ENCODE measurements at places on chromosomes 2 and 18.
A peak's percentile ranks its signal among the peaks of the same experiment; 100 is the strongest.

- DNase-seq = no peak
These were observed 78.3 kb downstream of the PDCL3 start for GRCh38 chr2:100641125-100641435.

DNA sequence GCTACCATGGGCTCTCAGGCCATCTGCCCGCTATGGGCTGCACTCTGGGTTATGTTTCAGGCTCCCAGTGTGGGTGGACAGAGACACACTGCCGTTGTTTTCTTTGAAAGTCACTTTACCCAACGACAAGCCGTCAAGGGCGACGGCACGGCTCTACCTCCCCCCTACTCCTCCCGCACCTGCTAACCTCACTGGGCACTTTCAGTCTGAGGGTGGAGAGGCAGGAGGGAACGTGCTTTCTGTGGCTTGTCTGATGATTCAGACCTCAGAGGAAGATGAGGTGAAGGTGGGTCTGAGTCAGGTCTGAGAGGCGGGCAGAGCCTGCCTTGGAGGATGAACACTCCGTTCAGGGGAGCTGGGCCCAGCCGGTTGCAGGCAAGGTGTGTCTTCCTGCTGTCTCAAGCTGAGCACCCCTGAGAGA, 147.6 kb upstream of the HDAC4 start:
- DNase-seq = no peak

DNA sequence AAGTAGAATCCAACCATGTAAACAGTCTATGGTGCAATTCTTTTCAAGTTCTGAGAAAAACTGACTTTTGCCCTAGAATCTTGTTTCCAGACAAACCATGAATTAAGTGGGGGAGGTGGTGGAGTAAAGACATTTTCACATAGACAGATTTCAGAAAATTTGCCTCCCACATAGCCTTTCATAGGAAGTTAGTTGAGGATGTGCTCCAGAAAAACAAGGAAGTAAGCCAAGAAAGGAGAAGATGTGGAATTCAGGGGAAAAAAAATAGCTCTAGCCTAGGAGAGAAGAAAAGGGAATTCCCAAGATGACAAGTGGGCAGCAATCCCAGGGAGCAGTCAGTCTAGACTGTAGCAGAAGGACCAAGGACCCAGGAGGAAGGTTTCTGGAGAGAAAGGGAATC, 17.4 kb downstream of the RUFY4 start:
- DNase-seq = no peak

DNA sequence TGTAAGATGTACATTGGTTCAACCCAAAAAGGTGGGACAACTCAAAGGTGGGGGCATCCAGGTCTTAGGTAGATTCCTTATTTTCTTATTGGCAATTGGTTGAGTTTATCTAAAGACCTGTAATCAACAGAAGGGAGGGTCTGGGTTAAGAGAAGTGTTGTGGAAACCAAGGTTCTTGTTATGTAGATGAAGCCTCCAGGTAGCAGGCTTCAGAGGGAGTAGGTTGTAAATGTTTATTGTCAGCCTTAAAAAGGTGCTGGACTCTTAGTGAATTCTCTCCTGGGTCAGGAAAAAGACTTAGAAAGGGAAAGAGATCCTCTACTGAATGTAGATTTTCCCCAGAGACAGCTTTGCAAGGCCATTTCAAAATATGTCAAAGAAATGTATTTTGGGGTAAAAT, 125.3 kb upstream of the NDUFV2 start:
- DNase-seq = no peak

- no peak for DNase-seq
These were observed 198.9 kb upstream of the NABP1 start for GRCh38 chr2:191478799-191479679.

- DNase-seq = no peak
These were observed 201.0 kb downstream of the GLI2 start for GRCh38 chr2:120936476-120937334.

DNA sequence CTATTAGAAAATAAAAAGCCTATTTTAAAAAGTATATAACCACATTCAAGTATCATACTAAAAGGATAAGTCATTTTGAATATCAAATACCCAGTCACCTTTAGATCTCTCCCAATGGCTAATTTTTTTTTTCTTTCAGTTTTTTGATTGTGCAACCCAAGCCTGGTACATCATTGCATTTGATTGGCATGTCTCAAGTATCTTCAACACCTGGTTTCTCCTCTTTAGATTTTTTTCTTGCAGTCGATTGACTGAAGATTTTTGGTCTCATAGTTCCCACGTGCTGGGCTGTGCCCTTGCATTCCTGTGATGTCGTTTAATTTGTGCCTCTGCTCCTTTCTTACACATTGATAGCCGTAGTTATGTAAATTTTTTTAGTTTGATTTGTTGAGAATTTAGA, 40.7 kb downstream of the ATIC start:
- DNase-seq = no peak

DNA sequence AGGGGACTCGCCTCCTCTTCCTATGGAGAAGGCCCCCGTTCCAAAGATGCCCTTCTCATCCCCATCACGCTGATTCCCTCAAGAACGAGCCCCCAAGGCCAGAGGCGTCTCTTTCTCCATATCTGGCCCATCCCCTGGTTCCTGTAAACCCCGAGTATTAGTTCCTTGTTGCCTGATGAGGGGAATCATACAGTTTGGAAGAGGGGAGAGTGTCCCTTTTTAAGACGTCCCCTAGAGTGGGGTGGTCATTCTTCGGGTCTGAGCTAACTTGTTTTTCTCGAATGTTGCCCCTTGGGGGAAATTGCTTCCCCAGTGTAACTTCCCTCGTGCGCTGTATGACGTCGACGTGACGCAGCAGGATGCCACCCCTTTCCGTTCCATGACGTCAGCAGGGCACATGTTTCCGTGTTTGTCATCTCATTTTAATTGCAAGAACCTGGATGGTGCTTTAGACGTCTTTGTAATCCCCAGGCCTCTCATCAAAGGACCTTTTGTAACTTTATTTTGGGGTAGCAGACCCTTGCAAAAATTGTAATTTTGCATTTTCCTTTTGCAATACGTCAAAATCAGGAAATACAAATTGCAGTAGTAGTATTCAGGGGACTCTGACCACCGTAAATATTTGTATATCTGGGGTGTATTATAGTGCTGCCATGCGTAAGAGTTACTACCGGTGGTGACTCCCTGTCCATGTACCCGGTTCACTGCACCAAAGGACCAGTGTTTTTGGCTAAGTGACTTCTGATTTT, 569 bp downstream of the BABAM2 start:
- DNase-seq = peak; percentile 92

DNA sequence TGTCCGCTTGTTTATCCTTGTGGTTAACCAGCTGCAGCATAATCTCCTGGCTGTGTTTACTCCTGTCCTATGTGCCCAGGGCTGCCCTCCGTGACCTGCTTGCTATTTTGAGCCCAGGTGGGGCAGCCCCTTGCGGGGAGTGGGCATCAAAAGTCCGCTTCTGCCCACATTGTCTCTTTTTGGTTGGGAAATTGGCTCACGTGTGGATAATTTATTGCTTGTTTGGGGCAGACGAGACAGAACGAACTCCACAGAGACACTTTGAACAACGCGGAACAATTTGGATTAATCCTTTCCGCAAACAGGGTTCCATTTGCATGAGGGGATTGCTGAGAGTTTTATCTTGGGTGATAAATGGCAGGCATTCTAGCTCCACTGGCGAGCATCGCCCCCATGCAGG, 8.1 kb upstream of the CXCR4 start:
- no peak for DNase-seq

DNA sequence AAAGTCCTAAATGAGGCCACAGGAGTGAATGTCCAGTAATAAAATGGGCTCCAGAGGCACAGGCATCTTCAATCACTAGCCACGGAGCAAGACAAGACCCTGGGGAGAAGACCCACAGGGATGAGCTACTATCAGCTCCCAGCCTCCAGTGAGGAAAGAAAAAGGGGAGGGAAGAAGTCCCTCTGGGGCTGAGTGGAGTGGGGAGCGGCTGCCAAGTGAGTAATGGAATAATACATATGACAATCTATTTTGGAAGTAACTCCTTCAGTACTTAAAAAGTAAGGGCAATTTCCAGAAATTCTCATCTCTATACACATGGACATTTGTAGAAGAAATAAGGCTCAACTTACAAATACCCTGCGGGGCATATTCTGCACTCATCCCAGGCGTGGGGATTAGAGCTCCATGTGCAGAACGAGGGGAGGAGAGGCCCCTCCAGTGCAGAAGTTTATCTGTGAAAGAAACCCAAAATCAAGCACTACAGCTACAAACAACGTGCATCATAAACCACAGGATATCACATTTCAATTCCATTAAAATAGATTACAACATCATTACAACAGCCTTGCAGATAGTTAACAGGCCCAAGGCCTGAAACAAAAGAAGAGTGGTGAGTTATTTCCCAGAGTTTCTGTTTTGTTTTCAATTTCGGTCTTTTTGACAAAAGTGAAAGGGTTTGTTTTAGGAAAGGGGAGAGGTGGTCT, 84.9 kb downstream of the BCL11A start:
- no peak for DNase-seq

GRCh38 chr18:46324087-46324955, 220.1 kb downstream of the HAUS1 start:
- no peak for DNase-seq

- no peak for DNase-seq
These were observed 949.2 kb downstream of the DSC3 start for GRCh38 chr18:30093376-30093775.

- no peak for DNase-seq
These were observed 75.2 kb downstream of the COBLL1 start for GRCh38 chr2:164766216-164766953.

DNA sequence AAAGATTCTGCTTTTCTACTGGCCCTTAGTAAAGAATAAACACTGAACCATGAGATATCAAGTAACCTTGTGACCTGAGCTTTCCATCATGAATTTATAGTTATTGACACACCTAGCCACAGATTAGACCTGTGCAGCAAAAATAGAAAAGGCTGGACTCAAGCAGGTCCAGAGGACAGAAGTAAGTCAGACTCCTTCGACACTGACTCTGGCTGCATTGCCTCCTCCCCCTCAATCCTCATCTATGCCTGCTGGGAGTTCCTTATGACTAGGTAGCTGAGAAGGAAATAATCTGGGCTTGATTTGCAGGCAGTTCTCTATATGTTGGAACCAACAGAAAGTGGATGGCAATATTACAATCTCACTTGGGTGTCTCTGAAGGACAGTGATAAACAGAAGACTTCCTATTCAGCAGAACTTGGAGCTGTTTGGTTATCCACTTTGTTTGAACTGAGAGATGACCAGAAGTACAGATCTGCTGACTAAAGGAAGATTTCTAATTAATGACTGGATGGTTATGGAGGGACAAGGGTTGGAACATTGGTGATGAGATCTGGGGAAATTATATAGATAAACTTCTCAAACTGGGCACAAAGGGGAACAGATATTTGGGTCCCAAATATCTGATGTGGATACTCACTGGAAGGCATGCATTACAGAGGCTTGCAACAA, 39.4 kb downstream of the ARID5A start:
- DNase-seq = no peak

DNA sequence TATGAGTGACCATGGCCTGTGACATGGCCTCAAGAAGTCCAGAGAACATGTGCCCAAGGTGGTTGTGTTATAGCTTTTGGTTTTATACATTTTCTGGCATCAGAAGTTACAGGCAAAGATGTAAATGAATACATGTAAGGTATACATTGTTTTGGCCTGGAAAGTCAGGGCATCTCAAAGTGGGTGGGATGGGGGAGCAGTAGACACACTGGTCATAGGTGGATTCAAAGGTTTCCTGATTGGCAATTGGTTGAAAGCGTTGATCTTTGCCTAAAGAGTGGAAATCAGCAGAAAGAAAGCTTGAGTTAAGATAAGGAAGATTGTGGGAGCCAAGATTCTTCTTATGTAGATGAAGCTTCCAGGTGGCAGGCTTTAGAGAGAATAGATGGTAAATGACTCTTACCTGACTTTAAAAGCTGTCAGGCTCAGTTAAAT, 62.1 kb upstream of the DYNAP start:
- DNase-seq = no peak

GRCh38 chr18:7901657-7902056, 334.5 kb downstream of the PTPRM start:
- DNase-seq = no peak

DNA sequence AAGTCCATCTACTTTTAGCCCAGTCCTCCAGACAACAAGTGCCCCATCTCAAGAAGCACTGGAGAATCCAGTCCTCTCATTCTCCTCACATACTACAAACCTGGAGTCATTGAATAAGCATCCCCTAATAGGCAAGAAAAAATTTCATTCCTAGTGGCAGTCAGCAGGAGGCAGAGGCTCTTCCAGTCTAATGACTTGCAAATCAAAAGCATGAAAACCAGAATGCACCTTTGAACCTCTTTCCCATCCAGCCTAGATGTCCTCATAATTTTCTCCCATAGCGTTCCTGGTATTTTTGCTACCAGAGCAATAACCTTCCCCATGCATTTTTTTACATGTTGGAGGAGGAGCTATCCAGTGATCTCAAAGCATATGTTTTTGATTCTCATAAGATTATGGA, 252.6 kb downstream of the TTC32 start:
- no peak for DNase-seq

GRCh38 chr2:11589316-11589940, 55.6 kb downstream of the GREB1 start:
- no peak for DNase-seq

- no peak for DNase-seq
These were observed 30.8 kb downstream of the FBXO48 start for GRCh38 chr2:68436270-68436669.

DNA sequence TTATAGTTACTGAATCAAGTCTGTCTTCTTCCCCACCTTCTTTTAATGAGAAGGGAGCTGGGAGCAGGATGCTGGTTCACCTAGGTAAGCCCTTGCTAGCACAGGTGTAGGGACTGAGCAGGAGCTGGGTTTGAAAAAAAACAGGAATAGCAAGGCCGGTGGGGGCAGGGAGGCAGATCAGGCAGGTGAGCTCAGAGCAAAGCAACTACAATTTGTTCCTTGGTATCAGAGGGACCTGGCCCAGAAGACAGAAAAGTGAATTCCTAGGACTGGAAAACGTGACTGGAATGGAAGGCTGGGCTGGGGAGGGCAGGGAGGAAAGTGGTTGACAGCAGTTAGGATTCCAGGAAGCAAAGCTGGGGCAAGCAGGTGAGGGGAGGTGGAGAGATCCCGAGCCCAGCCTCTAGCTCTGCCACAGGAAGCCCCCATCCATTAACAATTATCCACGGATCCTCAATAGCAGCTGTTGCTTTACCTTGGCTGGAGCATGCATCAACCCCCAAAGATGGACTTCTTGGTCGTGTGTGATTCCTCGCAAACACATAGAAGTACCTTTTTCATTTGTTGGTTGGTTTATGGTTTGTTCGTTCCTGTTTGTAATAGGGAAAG, 118.4 kb downstream of the LNPK start:
- DNase-seq = no peak

All from T-helper 9 cell (primary cell).